Myocyte (in vitro differentiated cells): ENCODE measurements at places on chromosomes 7 and 10. TPM values are rescaled to one million over a fixed set of nuclear protein-coding genes. Genes with fewer than 3 reads are reported as not detected.

DNA sequence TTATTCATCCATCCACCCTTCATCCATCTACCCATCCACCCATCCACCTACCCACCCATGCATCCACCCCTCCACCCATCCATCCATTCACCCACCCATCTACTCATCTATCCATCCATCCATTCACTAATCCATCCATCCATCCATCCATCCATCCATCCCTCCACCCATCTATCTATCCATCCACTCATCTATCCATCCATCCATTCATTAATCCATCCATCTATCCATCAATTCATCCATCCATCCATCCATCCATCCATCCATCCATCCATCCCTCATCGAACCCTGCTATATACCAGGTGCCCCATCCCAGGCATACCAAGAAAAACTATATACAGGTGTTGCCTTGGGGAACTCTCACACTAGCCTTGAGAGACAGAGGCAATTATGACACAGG is 7.1 kb upstream of the CCL24 start:
- DNase-seq = no peak

DNA sequence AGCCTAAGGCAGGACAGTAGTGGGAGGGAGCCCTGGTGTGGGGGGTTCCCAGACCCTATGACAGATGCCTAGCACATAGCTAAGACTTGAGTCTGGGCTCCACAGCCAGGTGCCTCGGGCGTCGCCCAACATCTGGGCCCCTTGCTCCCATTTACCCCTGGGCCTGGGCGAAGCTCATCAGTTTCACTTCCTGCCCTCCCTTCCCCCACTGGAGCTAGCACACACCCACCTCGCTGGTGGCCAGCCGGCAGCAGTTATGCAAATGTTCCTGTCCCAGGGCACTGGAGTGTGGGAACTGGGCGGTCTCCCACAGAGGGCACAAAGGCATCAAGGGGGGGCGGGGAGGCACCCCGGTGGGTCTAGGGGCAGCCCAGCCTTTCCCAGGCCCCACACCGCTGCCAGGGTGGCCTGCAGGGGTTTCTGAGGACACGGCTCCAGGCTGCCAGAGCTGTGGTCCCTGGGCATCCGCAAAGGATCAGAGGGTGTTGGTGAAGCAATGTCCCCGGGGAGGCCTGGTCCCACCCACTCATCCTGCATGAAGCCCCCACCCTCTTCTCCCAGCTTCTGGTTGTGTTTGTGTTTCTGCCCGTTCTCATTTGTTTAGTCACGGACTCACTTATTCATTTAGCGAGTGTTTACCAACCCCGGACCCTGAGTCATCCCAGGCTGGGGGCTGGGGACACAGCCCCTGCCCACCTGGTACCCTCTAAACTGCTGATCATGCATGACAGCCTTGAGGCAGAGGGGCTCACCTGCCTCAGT is 20.4 kb downstream of the SH2B2 start:
- DNase-seq = peak; percentile 86

DNA sequence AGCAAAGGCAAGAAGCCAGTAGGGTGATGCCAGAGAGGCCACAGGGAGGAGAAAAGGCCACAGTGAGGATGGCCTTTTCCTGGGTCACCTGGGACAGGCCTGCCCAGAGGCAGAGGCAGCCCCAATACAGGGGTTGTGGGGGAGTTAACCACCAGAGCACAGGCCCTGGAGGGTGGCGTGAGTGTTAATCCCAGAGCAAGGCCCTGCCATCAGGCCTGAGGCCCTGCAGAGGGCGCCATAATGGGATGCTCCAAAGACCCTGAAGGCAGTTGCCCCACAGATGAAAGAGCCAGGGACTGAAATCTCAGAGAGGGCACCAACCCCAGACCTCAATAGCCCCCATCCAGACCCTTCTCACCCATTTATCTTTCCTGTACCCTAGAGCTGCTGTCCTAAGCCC is 23.9 kb downstream of the SLC13A4 start:
- peak; percentile 52 for DNase-seq

OR13A1 gene
- not detected in 2 replicates for total RNA-seq

METTL27 gene
- 1.3 and 4.0 TPM in 2 replicates for total RNA-seq
